ENCODE measurements at places on chromosomes 1 and 21. TPM values are rescaled to one million over a fixed set of nuclear protein-coding genes. Genes with fewer than 3 reads are reported as not detected.

GRCh38 chr21:34707876-34708325, 39.1 kb downstream of the CLIC6 start:
- H3K4me1 ChIP-seq: no peaks in the 10 kb centered on the region
- H3K4me3 ChIP-seq: no peak overlapping the region
- no peaks in the 10 kb centered on the region for H3K36me3 ChIP-seq
- no peak overlapping the region for H3K27ac ChIP-seq
- no peak for DNase-seq

DNA sequence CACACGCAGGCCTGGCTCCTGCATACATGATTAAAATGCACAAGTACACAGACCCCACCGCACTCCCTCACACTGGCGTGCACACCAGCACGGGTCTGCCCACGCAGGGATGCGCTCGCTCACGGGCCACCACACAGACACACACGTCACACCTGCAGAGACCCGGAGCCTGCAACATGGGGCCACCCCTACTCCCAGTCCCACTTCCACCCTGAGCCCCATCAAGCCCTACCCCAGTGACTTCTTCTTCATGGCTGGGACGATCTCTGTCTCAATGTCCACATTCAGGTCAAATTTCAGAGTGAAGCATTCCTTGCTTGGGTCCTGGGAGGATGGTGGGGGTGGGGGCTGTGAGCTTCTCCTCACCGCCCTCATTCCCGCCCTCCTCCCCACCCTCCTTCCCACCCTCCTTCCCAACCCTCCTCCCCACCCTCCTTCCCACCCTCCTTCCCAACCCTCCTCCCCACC, 8.9 kb upstream of the TNFRSF25 start:
- no peak overlapping the region for H3K27ac ChIP-seq
- H3K36me3 ChIP-seq: peaks cover 5% of the 10 kb centered on the region
- no peak overlapping the region for H3K4me3 ChIP-seq
- H3K27me3 ChIP-seq: no peaks in the 10 kb centered on the region

DNA sequence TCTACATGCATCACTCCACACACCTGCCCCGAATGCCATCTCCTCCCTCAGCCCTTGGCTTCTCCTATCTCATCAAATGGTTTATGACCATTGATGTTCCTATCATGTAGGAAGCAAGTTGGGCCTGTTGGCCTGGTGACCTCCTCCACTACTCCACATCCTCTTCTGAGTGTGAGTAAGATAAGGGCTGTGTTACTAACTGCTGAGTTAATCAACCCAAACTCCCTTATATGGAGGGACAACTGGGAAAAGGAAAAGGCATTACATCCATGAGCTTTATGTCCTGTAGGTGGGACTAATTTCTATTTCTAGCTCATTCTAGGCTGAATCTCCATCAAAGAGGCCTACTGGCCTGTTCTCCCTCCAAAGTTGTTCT, 57.6 kb downstream of the WLS start:
- no peak overlapping the region for H3K4me3 ChIP-seq
- no peaks in the 10 kb centered on the region for H3K36me3 ChIP-seq
- no peaks in the 10 kb centered on the region for H3K27me3 ChIP-seq

- H3K36me3 ChIP-seq: no peaks in the 10 kb centered on the region
- H3K27me3 ChIP-seq: no peaks in the 10 kb centered on the region
- no peaks in the 10 kb centered on the region for H3K4me1 ChIP-seq
- DNase-seq: no peak
- H3K4me3 ChIP-seq: no peak overlapping the region
Observed at GRCh38 chr1:103341377-103341880, 184.1 kb upstream of the RNPC3 start.

CELA3A gene
- 9.0 TPM for total RNA-seq

GRCh38 chr1:165635329-165635728, 4.3 kb downstream of the MGST3 start:
- no peak overlapping the region for H3K4me3 ChIP-seq
- no peak overlapping the region for H3K27ac ChIP-seq
- H3K4me1 ChIP-seq: peaks cover 26% of the 10 kb centered on the region
- DNase-seq: no peak
- no peaks in the 10 kb centered on the region for H3K27me3 ChIP-seq
- H3K36me3 ChIP-seq: no peaks in the 10 kb centered on the region

DSCAM gene
- total RNA-seq: not detected

ENO1 gene
- total RNA-seq: 2,334 TPM

GRCh38 chr1:110674337-110675059, at the start of gene KCNA3:
Gene KCNA3 (minus strand): TSS chr1:110674940. CDS start chr1:110674809, 131 bp downstream.
- no peak within 1 kb of the TSS for H3K4me3 ChIP-seq
- H3K27ac ChIP-seq: no peak within 1 kb of the TSS
- no peaks in the 10 kb centered on the region for H3K36me3 ChIP-seq
- no peaks in the 10 kb centered on the region for H3K4me1 ChIP-seq
- H3K27me3 ChIP-seq: peaks cover 23% of the 10 kb centered on the region
- DNase-seq: no peak

- no peaks in the 10 kb centered on the region for H3K4me1 ChIP-seq
- no peaks in the 10 kb centered on the region for H3K27me3 ChIP-seq
- H3K27ac ChIP-seq: no peak overlapping the region
- no peaks in the 10 kb centered on the region for H3K36me3 ChIP-seq
- DNase-seq: no peak
Observed at GRCh38 chr21:27771938-27772483, 805.1 kb upstream of the ADAMTS5 start.

- H3K36me3 ChIP-seq: peaks cover 4% of the 10 kb centered on the region
- no peak overlapping the region for H3K27ac ChIP-seq
- H3K4me3 ChIP-seq: no peak overlapping the region
- no peak for DNase-seq
Observed at GRCh38 chr1:16294219-16295212, 57.5 kb upstream of the CPLANE2 start.

KPRP gene
- total RNA-seq: not detected

- H3K4me3 ChIP-seq: no peak overlapping the region
- no peaks in the 10 kb centered on the region for H3K36me3 ChIP-seq
- H3K27me3 ChIP-seq: no peaks in the 10 kb centered on the region
- H3K4me1 ChIP-seq: peaks cover 83% of the 10 kb centered on the region
Observed at GRCh38 chr1:21298981-21299391, 8.7 kb upstream of the ECE1 start.

SMAP2 gene
- 16.4 TPM for total RNA-seq

DNA sequence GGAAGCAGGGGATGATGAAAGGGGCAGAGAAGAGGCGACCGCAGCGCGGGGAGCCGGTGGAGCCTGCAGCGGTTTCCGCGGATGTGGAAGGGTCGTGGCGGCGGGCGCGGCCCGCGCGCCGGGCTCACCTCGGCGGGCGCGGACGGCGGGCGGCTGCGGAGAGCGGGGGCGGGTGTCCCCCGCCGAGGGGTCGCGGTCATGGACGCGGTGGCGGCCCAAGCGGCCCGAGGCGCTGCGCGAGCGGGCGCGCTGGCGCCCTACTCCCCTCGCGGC, 572 bp downstream of the LPGAT1 start:
- H3K27me3 ChIP-seq: no peaks in the 10 kb centered on the region
- no peaks in the 10 kb centered on the region for H3K36me3 ChIP-seq
- peak overlapping the region; percentile 67 for H3K27ac ChIP-seq
- H3K4me1 ChIP-seq: no peaks in the 10 kb centered on the region
- no peak for DNase-seq

DNA sequence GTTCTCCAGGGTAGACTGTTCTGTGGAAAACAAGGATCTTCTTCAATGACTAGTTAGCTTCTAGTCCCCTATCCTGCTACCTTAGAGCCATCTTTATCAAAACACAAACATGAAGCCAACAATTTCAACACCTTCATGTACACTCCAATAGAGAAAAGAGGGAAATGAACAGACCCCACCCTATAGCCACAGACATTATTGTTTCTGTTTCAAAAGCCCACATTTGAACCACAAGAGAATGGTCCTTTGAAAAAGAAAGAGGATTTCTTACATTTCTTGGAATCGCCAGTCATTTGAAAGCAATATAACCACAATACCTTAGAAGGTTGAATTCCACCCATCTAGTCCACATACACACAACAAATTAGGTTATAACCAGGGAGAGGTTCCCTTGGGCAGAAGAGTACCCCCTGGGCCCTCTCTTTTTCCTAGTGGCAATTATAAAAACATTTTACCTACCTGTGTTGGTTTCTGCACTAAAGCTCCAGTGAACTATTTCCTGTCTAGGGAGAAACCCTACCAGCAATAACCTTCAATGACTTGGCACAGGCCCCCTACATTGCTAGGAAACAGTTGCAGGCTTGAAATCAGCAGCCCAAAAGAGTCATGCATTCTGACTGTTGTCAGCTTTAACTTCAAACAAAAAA, 2.7 kb upstream of the LPGAT1 start:
- no peaks in the 10 kb centered on the region for H3K27me3 ChIP-seq
- no peak overlapping the region for H3K4me3 ChIP-seq
- H3K27ac ChIP-seq: no peak overlapping the region
- no peak for DNase-seq
- H3K4me1 ChIP-seq: no peaks in the 10 kb centered on the region

GRCh38 chr1:169795687-169796086, 980 bp upstream of the METTL18 start:
- peaks cover 4% of the 10 kb centered on the region for H3K4me1 ChIP-seq
- no peaks in the 10 kb centered on the region for H3K27me3 ChIP-seq
- H3K4me3 ChIP-seq: peak overlapping the region; percentile 80
- H3K27ac ChIP-seq: peak overlapping the region; percentile 74

DNA sequence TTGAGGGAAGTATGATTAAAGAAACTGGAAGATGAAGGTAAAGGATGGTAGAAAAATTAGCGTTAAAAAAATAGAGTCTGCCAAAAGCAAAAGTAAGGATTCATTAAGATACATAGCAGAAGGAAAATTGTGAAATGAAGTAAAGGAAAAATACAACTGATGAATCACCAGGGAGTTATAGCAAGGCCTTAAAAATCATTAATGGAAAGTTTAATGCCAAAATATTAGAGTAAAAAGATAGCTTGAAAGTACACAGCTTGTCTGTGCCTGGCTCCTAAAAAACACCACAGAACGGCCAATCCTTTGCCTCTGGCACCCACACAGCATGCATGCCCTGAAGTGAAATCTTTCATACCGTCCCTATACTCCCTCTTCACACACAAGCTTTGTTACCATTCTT, 66.9 kb upstream of the APOBEC4 start:
- no peak for DNase-seq
- no peak overlapping the region for H3K4me3 ChIP-seq
- H3K27me3 ChIP-seq: no peaks in the 10 kb centered on the region

- H3K4me3 ChIP-seq: no peak overlapping the region
- H3K4me1 ChIP-seq: no peaks in the 10 kb centered on the region
- DNase-seq: no peak
- peaks cover 13% of the 10 kb centered on the region for H3K36me3 ChIP-seq
Observed at GRCh38 chr1:223794136-223794880, 51.4 kb downstream of the TP53BP2 start.

DNA sequence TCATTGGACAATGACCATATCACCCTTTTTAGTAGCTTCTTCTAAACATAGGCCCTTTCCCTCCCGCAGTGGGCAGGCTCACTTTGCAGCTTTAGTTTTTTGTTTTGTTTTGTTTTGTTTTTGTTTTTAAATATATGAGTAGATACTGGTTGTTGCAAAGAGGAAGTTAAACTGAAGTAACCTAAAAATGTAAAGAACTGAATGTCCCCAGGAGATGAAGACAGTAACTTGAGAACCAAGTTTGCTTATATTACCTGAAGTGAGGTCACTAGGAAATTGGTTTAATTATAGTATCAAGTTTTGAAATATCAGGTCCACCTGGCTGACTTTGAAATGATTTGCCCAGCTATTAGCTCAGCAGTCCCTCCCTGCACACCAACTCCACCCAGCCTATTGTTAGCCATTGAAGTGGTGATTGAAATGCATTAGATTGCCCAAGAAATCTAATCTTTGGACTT, 18.2 kb downstream of the SMAP2 start:
- no peak overlapping the region for H3K27ac ChIP-seq
- no peaks in the 10 kb centered on the region for H3K27me3 ChIP-seq
- DNase-seq: no peak
- no peaks in the 10 kb centered on the region for H3K36me3 ChIP-seq

- H3K27me3 ChIP-seq: no peaks in the 10 kb centered on the region
- DNase-seq: no peak
- no peak overlapping the region for H3K27ac ChIP-seq
Observed at GRCh38 chr1:170663404-170664092, 383 bp upstream of the PRRX1 start.

FABP3 gene
- total RNA-seq: not detected

GRCh38 chr1:4594286-4594991, 60.0 kb upstream of the AJAP1 start:
- H3K27me3 ChIP-seq: no peaks in the 10 kb centered on the region
- no peaks in the 10 kb centered on the region for H3K36me3 ChIP-seq
- H3K4me1 ChIP-seq: no peaks in the 10 kb centered on the region
- no peak for DNase-seq

LRRC3 gene
- total RNA-seq: 7.5 TPM

DNA sequence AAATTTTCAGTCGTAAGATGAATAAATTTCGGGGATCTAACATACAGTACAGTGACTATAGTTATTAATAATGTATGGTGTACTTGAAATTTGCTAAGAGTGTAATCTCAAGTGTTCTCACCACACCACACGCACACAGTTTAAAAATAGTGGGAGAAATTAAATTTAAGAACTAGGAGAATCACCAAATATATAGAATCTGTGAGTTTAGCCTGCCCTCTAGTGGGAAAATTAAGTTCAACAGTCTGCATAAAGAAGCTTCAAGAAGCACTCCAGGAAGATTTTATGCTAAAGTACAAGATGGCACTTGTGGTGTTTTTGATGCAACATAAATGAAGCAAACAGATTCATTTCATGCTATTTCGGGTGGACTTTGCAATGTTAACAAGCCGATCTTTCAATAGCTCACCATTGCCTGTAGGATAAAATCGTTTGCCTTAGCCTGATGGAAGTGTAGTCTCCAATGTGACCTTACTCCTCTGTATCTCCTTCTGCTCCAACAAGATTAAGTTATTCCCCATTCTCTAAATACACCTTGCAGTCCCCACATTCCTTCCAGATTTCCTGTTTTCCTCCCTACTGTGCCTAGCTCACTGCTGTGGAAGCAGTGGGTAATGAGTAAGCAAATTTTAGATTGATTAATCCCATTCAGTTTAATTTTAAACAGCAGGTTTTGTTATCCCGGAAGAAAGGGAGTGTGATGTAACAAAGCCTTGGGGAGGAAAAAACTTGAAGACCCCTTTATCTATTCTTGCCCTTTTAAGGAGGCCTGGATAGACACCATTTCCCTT, 8.7 kb upstream of the PIK3C2B start:
- no peaks in the 10 kb centered on the region for H3K36me3 ChIP-seq
- peak; percentile 69 for DNase-seq
- peaks cover 32% of the 10 kb centered on the region for H3K4me1 ChIP-seq
- H3K27me3 ChIP-seq: no peaks in the 10 kb centered on the region
- H3K27ac ChIP-seq: no peak overlapping the region

MIXL1 gene
- total RNA-seq: not detected

GRCh38 chr1:4433075-4433474, 221.3 kb upstream of the AJAP1 start:
- no peak overlapping the region for H3K4me3 ChIP-seq
- DNase-seq: no peak
- H3K27ac ChIP-seq: no peak overlapping the region
- H3K27me3 ChIP-seq: no peaks in the 10 kb centered on the region

DNA sequence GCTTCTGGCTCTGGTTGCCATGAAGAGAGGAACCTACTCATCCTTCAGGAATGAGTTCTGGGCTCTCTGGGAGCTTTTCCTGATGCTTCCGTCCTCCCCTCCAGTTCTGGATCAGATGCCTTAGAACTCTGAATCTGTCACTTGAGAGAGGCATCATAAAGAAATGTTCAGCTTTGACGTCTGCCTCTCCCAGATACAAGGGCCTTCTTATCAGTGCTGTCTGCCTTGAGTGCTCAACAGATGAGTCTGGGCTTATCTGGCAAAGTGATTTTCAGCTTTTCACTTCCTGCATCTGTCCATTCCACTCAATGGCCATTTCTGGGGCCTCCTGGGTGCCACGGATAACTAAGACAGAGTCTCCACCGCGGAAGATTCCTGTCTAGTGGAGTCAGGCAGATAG, 12.3 kb upstream of the OTUD3 start:
- H3K27me3 ChIP-seq: no peaks in the 10 kb centered on the region
- no peak for DNase-seq
- H3K36me3 ChIP-seq: no peaks in the 10 kb centered on the region
- no peak overlapping the region for H3K4me3 ChIP-seq
- H3K4me1 ChIP-seq: peaks cover 10% of the 10 kb centered on the region
